ENCODE measurements at places on chromosomes 1 and 21.

- DNase-seq = no peak
Observed at GRCh38 chr1:37055631-37056030, 21.3 kb upstream of the GRIK3 start.

DNA sequence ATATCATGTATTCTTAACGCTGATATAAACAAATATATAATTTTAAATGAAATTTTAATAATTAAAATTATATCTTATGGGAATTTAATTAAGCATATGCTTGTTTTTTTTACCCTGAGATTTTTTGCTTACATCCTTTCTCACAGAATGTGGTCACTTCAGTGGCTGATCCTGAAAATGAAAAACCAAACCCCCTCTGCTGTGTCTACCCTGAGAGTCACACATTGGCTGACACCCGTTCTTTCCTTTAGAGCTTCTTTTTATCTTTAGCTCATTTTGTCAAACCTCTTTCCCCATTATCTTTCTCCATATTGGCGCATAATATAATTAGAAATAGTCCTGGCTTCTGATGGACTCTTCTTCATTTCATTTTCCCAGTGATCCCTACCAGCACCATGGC is 10.8 kb upstream of the CACYBP start:
- DNase-seq = no peak

DNA sequence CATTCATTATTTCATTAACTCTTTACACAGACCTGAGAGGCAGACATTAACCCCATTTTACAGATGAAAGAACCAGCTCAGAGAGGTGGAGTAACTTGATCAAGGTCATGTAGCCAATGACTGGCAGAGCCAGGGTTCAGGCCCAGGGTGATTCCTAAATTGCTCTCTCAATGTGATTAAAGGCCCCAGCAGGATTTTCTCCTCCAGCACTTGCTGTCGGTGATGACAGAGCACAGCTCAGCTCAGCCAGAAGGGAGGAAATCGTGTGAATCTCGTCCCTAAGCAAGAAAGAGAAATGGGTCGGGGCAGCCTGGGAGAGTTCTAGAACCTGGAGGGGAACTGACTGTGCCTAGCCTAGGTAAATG is 19.5 kb upstream of the RNF19B start:
- no peak for DNase-seq

DNA sequence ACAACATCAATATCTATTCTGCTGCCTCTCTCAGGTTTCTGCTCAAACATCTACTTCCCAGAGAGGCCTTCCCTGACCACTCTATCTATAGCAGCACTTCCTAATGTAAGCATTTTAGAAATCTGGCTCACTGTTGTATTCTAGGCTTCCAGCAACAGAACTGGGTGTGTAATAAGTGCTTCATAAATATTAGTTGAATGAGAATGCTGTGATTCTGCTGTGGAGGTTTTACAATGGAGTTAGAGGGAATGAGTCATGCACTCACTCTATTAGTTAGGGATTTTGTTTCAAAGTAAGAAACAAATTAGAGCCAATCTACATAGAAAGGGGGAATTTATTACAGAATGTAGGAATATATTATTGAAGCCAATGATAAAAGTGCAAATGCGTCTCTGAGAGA is 38.6 kb upstream of the SLC35F3 start:
- no peak for DNase-seq

DNA sequence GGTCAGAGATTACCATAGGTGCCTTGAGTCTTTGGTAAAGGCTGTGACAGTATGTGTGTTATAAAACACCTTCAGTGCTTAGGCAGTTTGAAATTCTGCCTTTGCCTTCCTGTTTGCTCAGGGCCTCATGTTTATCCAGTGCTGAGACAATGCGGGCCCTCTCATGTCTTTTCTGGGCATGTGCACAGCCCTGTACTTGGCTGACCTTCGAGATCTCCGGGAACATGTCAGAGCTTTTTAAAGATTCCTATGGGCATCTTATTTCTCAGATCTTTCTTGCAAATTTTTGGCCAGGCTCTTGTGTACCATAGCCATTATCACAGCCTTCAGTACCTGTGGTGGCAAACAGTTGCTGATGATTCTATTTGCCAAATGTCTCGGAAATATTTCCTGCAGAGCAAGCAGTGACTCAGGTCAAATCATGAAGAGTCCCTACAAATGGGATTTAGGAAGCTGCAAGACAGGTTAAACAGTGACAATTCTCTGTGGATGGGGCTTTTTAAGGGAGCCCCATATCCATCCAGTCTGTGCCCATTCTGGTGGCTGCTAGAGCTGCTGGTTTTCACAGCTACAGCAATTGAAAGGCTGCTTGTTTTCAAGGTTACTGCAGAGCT is 42.1 kb downstream of the HOOK1 start:
- DNase-seq = peak; percentile 11

- no peak for DNase-seq
Observed at GRCh38 chr1:180066150-180066549, 88.5 kb upstream of the QSOX1 start.

- no peak for DNase-seq
Observed at GRCh38 chr1:177219554-177220458, 49.0 kb downstream of the BRINP2 start.

Measured in pons (tissue), 1 donor.